Stimulated activated CD8-positive, alpha-beta memory T cell treated with anti-CD3 and anti-CD28 coated beads, Interleukin-2, amount 100 ng/mL, for 1 hour (primary cell): ENCODE measurements at places on chromosomes 12 and 14.

GRCh38 chr12:46410495-46410894, 37.9 kb upstream of the SLC38A2 start:
- no peak for DNase-seq

DNA sequence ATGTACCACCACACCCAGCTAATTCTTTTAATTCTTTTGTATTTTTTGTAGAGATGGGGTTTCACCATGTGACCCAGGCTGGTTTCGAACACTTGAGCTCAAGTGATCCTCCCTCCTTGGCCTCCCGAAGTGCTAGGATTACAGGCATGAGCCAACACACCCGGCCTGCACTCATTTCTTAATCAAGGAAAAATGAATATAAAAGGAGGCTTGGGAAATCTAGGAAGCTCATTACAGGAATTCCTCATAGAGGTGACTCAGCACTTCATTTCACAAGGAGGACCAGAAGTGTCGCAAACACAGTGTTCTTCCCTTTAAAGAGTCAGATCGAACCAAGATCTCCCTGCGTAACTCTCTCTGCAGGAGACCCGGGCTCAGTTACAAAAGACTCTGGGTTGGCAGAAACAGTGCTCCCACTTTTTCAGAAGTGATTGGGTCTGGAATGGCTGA, 30.3 kb downstream of the NFKBIA start:
- DNase-seq, result no peak

- DNase-seq, result no peak
Observed at GRCh38 chr12:116050275-116050674, 227.2 kb downstream of the MED13L start.

DNA sequence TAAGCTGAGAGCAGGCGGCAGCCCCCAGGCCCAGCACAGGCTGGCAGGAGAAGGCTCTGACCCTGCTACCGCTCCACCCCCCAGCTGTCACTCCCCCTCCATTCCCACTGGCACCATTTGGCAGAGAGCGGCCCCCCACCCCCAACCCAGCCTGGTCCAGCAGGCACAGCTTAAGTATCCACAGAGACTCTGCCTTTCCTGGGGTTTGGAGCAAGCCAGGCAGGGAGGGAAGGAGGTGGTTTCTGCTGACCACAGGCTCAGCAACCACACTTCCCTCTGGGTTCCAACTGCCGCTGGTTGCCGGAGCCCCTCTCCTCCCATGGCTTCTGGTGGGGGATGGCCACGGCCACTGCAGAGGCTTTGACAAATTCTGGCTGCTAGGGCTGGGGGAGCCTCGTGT, 30.5 kb upstream of the CCND2 start:
- no peak for DNase-seq

DNA sequence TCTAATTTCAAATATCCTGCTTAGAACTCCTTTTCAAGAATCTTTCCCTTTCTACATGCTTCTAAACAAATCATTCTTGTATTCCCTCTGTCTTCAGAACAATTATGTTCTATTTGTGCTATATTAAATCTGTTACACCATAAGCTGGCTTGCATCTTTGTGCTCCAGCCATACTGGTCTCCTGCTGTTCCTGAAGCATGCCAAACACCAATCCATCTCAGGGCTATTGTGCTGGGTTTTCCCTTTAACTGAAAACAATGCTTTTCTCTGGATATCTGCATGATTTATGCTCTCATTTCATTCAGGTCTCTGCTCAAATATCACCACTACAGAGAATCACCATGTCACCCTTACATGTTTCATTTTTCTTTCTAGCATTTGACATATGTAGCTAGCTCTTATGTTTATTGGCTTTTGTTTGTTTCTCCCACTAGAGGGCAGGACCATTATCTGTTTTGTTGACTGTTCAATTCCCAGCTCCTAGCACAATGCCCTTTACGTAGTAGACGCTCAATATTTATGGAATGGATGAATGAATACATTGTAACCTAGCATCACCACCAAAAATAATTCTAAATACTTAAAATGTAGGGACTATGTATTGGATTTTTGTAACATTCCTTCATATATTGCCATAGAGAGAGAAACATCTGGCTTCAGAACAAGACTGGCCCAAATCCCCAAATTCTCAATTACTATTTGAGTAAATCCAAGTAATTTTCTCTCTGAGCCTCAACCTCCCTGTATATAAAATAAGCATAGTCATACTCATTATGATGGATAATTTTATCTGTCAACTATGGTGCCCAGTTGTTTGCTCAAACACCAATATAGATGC, 302.0 kb upstream of the SYT1 start:
- DNase-seq, result no peak

- DNase-seq, result no peak
Observed at GRCh38 chr12:69168828-69169227, 70.5 kb upstream of the CPSF6 start.

GRCh38 chr12:49944046-49944445, 6.5 kb upstream of the AQP2 start:
- no peak for DNase-seq

DNA sequence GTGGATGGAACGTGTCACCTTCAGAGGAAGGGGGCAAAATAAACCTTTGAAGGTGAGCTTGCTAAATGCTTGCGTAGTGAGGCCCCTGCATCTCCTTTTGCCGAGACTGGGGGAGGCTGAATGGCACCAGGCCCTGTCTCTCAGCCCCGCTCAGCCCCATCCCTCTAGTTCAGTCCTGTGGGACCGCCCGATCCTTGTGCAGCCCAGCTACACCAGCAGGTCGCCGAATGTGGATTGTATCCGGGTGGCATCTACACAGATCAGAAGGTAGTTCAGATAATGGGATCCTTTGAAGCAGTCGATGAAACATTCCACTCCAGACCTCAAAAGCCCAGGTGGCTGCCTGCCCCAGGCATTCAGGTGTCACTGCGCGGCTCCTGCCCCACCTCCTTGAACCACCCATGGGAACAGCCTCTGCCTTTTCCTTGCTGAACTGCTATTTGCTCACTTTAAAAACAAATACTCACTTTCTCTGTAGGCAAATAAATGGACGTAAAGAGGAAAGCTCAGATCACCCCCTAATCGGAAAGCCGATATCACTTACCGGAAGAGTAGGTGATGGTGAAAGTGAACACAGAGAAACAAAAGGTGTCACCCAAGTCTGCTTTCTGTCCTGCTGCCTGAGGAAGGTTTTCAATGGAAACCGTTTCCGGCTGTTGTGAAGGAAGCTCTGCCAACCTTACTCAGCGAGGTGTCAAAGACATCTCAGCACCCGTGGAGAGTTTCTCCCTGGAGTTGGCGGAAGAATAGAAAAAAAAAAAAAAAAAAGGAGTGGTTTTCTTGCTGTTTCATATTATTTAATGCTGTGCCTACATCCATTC, 100.3 kb upstream of the NCOR2 start:
- DNase-seq, result no peak
